Activated gamma-delta T cell treated with Interleukin-2 at 50 U/mL for 16 hours (primary cell): ENCODE measurements at places on chromosomes 6 and 20.

DNA sequence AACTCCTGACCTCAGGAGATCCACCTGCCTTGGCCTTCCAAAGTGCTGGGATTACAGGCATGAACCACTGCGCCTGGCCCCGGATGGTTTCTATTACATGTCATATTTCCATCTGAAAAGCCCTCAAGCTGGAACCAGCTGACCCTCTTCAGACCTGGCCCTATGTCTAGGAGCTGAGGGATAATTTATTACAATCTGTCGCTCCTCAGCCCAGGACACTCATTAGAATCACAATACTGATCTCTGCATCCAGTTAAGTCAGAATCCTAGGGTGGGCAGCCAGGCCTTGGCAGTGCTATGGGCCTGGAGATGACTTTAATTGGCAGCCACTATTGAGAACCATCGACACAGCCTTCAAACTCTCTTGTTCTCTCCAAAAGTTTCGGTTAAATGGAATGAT, 162.6 kb upstream of the SNX9 start:
- DNase-seq, result no peak

DNA sequence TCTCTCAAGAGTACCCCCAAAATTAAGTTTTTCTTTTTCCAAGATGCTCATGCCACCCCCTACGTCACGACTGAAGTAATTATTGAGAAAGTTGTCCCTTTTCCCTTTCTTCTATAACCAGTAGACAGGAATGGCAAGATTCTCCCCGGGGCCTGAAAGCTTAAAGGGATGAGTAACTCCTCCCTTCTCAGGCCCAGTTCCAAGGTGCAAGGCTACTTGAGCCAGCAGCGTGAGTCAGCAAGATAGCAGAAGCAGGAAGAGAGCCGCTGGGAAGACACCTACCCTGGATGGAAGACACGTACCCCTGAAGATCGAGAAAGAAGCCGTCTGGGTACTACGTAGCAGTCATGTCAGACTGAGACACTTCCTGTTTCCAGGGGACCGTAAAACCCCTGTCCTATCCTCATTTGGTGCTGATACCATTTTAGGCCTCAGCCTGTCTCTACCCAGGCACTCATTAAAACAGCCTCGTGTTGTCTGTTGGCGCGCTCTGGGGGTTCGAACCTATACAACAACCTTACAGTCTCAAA, 241.0 kb downstream of the ADGRG6 start:
- DNase-seq, result no peak

DNA sequence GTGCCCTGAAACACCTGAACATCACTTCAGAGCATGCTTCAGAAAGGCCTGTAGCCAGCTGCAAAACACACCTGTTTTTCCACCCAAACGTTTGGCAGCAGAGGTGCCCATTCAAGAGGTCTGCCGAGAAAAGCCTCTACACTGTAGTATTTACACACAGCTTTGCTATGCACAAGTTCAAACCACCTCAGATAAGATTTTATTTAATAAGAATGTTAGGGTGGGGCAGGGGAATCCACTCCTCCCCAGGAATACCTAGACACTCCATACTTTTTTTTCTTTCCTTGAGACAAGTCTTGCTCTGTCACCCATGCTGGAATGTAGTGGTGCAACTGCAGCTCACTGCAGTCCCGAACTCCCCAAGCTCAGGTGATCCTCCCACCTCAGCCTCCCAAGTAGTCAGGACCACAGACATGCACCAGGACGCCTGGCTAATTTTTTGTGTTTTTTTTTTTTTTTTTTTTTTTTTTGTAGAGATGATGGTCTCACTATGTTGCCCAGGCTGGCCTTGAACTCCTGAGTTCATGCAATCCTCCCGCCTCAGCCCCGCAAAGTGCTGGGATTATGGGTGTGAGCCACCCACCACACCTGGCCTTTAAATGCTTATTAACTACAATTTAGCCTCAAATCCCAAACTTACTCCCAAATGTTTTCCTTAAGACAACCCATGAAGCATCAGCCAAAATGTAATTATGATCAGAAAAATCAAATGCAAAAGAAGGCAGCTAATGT, 9.7 kb downstream of the MRPL14 start:
- no peak for DNase-seq

- DNase-seq, result no peak
These were observed 309 bp upstream of the ABRACL start for GRCh38 chr6:139028215-139028657.

GRCh38 chr6:159969204-159969912, 476 bp downstream of the IGF2R start:
- peak; percentile 43 for DNase-seq

GRCh38 chr6:110511401-110511800, 35.0 kb upstream of the SLC22A16 start:
- DNase-seq, result no peak

GRCh38 chr6:46324706-46325105, 153.9 kb upstream of the ENPP5 start:
- no peak for DNase-seq

- no peak for DNase-seq
These were observed 185.2 kb upstream of the TAB2 start for GRCh38 chr6:149132336-149132735.

GRCh38 chr20:1735417-1736089, 78.0 kb upstream of the SIRPG start:
- DNase-seq, result no peak

GRCh38 chr20:1888796-1889463, 6.3 kb upstream of the SIRPA start:
- no peak for DNase-seq

- DNase-seq, result no peak
These were observed 139.2 kb downstream of the CDKAL1 start for GRCh38 chr6:20673458-20673857.

DNA sequence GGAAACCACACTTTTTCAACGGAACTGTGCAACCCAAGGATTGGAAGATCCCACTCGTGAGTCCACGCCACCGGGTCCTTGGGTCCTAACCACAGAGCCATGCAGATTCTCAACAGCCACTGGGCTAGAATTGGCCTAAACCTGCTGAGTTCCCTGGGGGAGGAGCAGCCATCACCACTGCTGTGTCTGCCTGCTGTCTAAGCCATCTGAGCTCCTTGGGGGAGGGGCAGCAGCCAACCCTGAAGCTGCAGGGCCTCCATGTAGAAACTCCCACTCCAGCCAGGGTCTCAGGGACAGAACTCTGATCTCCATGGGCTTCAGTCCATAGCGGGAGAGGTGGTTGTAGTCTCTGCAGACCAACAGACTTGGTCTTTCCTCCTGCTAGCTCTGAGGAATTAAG, 154.6 kb upstream of the VGLL2 start:
- DNase-seq, result no peak
